ENCODE measurements at places on chromosomes 1 and 21.
A peak's percentile ranks its signal among the peaks of the same experiment; 100 is the strongest.

DNA sequence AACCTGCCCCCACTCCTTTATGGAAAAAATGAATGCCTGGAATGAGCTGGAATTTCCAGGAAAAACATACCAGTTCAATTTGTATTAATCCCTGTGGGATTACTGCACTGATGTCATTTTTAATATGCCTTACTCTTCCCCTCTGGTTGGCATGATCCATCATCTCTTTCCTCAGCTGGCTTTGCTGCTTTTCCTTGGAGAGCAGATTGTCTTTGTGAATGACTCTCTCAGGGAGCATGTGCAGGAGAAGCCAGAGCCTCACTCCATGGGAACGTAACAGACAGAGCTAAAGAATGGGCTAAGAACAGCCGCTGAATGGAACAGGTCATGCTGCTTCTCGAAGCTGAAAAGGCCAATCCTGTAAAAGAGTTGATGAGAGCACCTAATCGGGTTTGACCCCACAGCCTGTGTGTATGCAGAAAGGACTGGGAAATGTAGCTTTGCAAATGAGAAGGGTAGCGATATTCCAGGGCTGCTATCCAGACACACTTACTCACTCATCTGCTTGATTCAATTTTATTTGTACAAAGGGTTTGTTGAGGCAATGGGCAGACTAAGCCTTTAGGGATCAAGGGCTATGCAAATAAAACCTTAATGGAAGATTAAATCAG lies 20.7 kb downstream of the PHC2 start:
- no peak for DNase-seq

- DNase-seq = no peak
Measured at GRCh38 chr1:29639156-29639736, 402.9 kb downstream of the PTPRU start.

DNA sequence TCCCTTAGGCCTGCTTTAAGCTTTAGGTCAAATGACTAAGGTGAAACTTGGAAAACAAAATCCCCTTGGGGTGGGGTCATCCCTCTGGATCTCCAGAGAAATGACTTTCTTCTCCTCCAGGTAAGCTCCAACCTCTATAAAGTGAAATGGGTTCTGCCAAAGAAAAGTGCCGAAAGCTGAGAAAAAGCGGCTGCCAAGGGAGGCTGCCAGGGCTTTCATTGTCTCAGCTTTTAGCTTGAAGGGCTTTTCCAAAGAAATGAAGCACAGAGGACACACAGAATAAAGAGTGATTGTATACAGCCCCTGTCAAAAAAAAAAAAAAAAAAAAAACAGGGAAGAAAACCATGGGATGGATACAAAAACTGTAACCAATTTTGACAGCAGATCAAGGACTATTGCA lies 126.9 kb downstream of the TGFBR3 start:
- no peak for DNase-seq

- DNase-seq = no peak
Measured at GRCh38 chr1:211145944-211146343, 12.0 kb upstream of the KCNH1 start.

DNA sequence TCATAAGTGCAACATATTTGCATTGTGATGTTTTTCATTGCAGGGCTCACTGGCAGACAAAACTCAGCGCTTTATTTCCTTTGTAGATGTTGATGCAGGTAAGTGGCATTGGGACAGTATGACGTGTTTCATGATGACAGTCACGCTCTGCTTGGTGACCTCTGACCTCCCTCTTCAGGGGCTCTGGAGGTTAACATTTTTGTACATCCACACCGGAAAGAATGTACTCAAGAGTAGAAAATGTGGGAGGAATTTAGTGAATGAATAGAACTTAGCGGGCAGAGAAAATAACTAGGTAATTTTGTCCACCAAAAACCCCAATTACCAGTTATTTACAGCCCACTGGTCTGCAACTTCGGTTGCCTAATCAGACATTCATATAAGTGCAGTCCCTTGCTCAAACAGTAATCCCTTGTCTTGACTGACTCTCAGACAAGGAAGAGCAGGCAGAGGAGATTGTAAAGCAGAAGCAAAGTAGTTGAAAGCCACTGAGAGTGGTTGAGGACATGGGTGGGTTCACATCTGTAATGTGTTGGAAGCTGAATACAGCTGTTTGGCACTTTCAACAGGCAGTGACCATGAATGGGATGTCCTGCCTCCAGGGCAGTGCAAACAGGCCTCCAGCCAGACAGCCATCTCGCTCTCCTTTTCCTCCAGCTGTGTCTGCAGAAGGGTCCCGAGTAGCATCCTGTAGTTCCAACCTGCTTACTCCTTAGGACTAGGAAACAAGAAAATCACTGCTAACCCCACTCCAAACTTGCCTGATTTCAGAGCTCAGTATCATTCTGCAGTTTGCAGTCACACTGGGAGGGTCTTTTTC lies 188.9 kb downstream of the NRIP1 start:
- no peak for DNase-seq

DNA sequence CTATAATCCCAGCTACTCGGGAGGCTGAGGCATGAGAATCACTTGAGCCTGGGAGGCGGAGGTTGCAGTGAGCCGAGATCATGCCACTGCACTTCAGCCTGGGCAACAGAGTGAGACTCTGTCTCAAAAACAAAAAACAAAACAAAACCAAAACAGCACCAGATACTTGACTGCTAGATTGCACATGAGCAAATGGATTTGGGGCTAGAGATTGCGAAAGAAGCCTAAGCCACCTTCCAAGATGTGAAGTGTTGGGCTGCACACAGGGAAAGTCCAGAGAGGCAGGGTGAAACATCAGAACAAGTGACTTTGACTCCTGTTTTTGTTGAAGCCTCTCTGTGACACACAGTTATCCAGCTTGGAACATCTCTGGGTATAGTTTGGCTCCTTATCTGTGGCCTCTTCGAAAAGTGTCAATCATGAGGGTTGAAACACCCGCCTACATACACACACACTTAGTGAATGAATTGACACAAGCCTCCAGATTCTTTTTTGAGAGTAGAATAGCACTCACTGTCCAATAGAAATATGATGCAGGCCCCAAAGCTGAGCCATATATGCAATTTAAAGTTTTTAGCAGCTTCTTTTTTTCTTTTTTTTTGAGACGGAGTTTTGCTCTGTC lies 34.2 kb upstream of the GPR137B start:
- DNase-seq = no peak

GRCh38 chr1:49626472-49626871 lies 397.3 kb downstream of the AGBL4 start:
- DNase-seq = no peak

GRCh38 chr1:160291248-160292220 lies 6.6 kb upstream of the PEX19 start:
- peak; percentile 64 for DNase-seq

DNA sequence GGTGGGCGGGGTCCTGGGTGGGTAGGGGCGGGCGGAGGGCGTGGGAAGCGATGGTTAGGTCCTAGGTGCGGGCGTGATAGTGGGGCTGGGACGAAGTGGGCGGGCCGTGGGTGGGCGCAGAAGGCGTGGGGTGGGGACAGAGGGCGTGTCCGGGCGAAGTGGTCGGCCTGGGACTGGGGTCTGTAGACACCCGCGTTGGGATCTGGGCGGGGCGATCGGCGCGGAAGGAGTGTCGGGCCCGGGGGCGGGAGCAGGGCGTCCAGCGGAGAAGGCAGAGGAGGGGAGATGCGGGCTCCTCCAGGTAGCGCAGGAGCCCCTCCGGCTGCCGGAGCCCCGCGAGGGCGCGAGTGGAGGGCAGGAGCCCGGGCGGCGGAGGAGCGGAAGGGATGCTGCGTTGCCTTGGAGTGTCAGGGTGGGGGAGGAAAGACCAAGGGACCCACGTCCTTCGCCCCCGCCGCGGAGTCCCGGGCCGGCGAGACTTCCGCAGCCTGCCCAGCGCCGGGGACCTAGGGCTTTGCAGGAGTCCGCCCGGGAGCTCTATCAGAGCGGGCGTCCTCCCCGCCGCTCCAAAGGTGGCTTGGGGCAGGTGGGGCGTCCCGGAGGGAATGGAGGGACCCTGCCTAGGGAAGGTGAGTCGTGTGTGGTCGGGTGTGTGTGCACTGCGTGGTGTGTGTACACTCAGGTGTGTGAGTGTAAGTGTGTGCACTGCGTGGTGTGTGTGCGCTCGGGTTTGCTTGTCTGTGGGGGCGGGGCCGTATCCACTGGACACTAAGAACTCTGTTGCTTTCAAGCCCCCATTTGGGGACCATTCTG lies 27.0 kb upstream of the PRSS38 start:
- no peak for DNase-seq

GRCh38 chr1:50080904-50081586 lies 27.7 kb upstream of the ELAVL4 start:
- DNase-seq = no peak

GRCh38 chr21:25191141-25191540 lies 416.1 kb downstream of the MRPL39 start:
- DNase-seq = no peak

- no peak for DNase-seq
Measured at GRCh38 chr1:182488803-182489202, 38.9 kb downstream of the RGSL1 start.

DNA sequence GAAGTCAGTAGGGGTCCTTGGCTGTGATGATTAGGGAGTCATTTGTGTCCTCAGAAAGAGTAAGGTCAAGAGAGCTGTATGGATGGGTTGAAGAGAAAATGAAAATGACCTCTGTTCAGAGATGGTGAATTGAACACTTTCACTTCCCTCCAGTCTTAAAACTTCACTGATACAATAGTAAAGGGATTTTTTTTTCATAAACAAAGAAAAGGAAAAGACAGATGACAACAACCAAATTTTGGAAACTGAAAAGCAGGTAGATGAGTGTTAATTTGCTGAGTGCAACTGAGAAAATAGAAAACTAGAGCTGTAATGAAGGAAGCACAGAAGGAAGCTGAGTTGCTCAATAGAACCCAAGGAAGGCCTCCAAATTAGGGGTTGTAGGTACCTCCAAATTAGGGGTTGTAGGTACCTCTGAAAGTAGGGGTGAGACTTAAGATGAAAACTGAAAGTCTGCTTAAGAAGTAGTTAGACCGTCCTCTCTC lies 14.8 kb upstream of the S1PR1 start:
- DNase-seq = no peak

GRCh38 chr21:39094087-39094780 lies 89.0 kb downstream of the PSMG1 start:
- no peak for DNase-seq

GRCh38 chr1:12159816-12160215 lies 7.0 kb upstream of the TNFRSF1B start:
- peak; percentile 65 for DNase-seq

DNA sequence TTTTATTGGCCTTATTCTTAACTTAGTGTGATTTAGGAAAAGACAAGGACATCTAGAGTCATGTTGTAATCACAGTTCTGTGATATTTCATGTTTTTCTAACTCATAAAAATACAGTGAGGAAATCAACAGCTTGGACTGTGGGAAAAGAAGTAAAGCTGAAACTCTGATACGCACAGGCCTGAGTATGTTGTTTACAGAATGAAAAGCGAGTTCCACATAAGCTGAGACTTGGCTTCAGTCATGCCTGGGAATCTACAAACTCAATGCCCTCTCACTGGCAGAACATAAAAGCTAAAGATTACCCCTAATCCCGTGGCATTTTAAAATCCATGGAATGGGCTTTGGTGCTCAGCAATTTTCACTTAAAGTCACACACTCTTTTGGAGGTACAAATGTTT lies 23.6 kb upstream of the ATP5PO start:
- no peak for DNase-seq

DNA sequence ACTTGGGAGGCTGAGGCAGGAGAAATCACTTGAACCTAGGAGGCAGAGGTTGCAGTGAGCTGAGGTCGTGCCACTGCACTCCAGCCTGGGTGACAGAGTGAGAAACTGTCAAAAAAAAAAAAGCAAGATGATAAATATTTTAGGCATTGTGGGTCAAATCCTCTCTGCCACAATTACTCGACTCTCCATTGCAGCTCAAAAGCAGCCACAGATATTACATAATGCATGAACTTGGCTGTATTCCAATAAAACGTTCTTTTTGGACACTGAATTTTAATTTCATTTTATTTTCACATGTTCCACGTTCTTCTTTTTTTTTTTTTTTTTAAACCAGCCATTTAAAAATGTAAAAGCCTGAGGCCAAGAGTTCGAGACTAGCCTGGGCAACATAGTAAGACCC lies 69.4 kb downstream of the TCP10L start:
- no peak for DNase-seq

DNA sequence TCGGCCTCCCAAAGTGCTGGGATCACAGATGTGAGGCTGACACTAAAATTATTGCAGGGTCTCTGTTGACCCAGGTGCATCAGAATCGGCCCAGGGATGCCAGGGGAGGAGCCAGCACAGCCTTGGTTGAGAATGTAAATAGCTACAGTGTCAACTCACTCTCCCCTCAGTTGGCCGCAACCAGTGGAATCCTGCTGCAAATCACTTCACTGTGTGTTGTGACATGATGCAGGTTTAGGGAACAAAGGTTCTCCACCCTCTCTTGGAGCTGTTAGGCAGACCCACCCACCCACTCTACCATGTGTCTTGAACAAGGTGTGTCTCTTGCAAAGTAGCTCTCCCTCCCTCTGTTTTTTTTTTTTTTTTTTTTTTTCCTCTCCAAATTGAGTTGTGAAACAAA lies 60.5 kb upstream of the SOD1 start:
- DNase-seq = no peak

DNA sequence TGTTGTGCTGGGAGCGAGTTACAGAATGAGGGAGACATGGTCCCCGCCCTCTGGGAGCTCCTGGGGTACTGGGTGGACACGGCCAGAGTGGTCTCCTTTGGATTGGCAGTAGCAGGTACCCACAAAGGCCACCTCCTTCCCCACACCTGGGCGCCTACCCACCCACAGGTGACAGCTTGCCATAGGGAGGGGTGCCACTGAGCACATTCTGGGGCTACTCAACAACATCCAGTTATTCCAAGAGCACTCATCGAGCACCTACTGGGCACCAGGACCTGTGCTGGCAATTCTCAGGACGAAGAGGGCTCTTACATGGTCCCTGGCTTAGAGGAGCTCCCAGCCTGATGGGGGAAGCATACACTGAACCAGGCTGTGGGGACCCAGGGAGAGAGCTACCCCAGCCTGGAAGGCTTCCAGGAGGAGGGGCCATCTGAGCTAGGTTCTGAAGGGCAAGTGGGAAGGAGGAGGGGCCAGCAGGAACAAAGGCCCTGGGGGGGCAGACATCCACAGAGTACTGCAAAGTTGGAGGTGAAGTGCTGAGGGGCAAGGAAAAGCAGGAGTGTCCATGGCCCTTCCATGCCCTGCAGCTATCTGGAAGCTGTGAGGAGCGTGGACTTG lies 22.0 kb downstream of the MRPL37 start:
- no peak for DNase-seq

DNA sequence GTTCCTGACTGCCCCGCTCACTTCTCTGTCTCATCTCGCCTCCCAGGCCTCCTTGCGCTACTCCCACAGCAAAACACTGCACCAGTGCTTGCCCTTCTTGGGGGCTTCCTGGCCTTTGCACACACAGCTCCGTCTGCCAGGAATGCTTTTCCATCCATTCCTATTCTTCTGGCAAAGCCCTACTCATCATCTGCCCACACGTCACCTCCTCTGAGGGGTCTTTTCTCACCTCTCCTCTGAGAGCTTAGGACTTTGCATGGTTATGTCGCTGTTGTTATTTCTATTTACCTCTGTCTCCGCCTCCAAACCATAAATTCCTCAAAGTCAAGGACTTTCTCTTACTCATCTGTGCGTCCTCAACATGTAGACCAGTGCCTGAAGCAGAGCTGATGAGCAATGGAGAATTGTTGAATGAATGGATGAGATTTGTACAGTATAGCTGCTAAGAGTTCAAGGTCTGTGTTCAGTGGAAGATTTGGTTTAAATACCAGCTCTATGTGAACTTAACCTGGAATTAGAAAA lies 26.4 kb upstream of the BTG2 start:
- no peak for DNase-seq
